Foreskin fibroblast (primary cell): ENCODE measurements at places on chromosomes 6 and 20.
A peak's percentile ranks its signal among the peaks of the same experiment; 100 is the strongest.

GRCh38 chr6:149138699-149139294 lies 178.7 kb upstream of the TAB2 start:
- no peak for DNase-seq

- peak; percentile 41 for DNase-seq
These were observed 619.0 kb downstream of the FRK start for GRCh38 chr6:115441651-115442050.

- DNase-seq = peak; percentile 54
These were observed 30.2 kb downstream of the ARHGAP18 start for GRCh38 chr6:129679758-129680157.

- DNase-seq = no peak
These were observed 5.5 kb upstream of the HDDC2 start for GRCh38 chr6:125307150-125307838.

- DNase-seq = peak; percentile 38
These were observed 19.1 kb upstream of the CHMP4B start for GRCh38 chr20:33791959-33792597.

DNA sequence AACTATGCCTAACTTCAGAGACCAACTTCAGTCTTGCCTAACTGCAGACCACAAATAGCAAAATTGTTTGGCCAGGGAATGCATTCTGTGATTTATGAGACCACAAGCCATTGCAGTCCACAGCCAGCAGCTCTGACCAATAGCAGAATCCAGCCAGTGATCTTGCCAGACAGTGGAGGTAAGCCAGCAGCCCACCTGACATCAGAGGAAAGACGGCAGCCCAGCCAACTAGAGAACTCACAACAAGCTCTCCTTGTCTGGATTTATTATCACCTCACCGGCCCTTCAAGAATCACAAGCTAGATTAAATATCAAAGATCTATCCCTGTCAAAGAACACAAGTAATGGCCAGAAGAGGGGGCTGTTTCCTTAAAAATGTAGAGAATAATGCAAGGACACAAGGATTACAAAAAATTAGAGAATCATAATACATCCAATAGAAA lies 66.5 kb upstream of the SLC35F1 start:
- peak; percentile 15 for DNase-seq

DNA sequence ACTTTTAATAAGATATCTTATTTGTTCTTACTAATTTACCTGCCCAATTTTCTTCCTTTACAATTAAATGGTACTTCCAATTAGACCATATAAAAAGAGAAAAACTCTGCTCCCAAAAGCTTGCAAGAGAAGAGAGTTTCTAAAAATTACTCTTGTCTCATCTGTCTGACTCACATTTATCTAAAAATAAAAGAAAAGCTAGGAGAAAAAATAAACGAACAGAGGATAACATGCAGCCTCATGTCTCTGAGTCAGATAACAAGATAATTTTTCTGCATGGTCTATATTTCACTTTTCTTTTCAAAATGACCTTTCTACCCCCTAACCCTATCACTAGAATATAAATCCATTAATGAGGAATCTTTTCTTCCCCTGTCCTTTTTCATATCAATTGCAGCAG lies 127.2 kb upstream of the TCF21 start:
- DNase-seq = peak; percentile 59

DNA sequence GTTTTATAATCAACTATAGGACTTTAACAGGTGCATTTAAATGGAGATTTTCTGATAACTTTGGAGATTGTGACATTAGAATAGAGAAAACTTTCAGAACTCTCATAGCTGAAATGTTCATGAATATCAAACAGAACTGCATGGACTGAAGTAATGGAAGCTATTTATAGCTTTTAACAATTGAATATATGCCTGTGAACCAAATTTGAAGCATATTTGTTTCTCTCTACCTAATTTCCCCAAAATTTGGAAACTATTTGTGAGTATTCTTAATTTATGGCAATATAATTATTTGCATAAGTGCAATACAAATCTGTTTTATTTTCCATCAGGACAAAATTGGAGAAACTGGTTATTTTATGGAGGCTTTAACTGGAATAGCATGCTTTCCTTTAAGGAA lies 96.6 kb downstream of the PLG start:
- no peak for DNase-seq

DNA sequence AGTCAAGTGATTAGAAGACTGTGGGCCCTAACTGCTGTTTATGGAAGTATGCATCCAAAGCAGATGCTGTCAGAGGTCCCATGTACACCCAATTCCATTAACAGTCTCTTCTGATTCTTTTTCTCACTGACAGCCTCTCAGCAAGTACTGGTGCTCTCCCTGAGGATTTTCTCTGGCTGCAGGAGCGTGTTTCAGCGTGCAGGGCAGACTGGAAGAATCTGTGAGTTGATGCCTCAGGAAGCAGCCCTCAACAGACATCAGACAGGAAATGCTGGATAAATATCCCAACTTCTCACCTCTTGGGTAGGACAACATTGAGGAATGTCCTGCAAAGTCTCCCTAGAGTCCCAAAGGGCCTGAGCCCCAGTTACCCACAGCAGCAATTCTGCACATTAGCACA lies 40.8 kb downstream of the ANKEF1 start:
- DNase-seq = peak; percentile 31

DNA sequence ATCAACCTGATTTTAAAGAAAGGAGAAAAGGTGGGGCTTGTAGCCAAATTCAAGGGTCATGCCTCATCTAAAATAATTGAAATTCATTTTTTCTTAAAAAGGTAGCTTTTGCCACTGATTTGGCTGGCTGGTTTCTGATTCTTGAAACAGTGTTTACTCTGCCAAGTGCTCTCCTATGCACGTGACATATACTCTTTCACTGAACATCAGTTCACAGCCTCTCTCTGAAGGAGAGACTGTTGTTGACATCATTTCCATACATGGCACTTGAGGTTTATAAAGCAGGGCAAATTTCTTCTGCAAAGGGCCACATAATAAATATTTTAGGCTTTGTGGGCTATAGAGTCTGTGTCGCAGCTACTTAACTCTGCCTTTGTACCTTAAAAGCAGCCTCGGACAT lies 40.4 kb upstream of the DOK5 start:
- no peak for DNase-seq

DNA sequence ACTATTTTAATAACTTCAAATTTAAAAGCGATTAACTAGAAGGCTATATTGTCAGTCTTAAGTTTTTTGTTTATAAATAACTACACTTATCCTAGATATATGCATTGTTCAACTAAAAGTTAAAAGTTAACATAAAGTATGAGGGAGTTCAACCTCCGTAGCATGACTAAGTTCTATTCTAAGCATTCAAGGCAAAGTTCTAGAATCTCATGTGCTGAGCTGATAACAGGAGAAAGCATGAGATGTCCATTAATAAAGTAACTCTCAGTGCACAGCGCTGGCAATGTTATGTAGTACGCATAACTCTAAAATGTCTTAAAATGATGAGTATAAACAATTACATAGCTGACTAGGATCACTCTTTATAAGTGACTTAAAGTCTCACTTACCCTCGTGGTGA lies 264.8 kb downstream of the RNGTT start:
- no peak for DNase-seq

GRCh38 chr6:145051661-145052060 lies 683.7 kb downstream of the EPM2A start:
- no peak for DNase-seq

- no peak for DNase-seq
These were observed 166.7 kb downstream of the PRKN start for GRCh38 chr6:162560891-162561290.

DNA sequence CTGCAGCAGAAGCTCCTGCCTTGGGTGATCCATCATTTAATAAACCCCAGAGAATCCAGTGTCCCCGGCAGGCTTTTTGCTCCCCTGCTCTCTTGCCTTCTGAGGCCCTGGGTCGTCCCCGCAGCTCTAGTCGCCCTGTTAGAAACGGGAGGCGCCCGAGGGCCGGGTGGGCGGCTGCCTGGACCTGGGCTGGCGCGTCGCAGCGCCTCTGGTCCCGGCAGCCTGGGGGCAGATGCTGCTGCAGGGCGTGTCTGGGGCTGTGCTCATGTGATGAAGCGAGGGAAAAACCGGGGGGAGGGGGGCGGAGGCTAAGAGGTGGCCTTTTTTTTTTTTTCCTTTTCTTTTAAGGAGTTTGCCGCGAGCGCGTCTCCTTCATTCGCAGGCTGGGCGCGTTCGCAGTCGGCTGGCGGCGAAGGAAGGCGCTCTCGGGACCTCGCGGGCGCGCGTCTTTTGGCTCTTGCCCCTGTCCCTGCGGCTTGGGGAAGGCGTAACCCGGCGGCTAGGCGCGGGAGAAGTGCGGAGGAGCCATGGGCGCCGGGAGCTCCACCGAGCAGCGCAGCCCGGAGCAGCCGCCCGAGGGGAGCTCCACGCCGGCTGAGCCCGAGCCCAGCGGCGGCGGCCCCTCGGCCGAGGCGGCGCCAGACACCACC lies 394 bp downstream of the AKAP12 start:
- peak; percentile 89 for DNase-seq

- no peak for DNase-seq
These were observed 17.0 kb upstream of the MRS2 start for GRCh38 chr6:24385536-24386269.

- DNase-seq = no peak
These were observed 15.8 kb downstream of the MPC1 start for GRCh38 chr6:166366921-166367320.

- DNase-seq = no peak
These were observed 1.4 kb downstream of the RPS10 start for GRCh38 chr6:34424200-34425131.

DNA sequence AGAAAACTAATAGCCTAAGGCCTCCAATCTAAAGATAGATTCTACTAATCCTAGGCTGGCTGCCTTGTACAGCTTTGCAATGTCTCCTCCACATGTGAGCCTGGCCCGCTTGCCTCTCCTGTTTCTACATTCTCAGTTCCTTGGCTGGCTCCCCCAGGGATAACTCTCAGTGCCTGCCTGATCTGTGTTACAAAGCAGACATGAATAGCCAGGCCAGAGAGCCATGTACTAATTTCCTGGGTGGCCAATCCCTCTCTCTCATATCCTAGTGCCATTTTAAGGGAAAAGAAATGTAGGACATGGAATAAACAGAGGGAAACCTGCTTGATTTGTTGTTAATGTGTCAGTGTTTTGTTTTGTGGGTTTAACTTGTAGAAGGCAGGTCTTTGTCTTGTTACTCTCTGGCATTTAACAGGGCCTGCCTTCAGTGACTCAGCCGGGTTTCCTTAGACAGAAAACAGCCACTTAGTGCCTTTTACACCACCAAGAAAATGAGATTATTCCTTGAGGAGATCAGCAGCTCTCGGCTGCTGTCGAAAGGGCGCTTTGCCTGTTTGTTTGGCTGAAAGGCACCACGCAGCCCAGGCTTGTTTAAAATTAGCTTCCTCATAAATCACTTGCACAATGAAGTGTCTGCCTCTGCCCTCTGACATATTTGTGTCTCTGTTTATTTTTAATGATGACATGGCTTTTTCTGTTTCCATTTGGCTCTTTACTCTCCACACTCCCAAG lies 702.7 kb downstream of the MAFB start:
- peak; percentile 27 for DNase-seq

- no peak for DNase-seq
These were observed at the start of gene NFATC2 for GRCh38 chr20:51542571-51543421. NFATC2 (minus strand) TSS chr20:51542719; CDS start chr20:51542499, 220 bp downstream.

- no peak for DNase-seq
These were observed 1.3 kb downstream of the PTGIS start for GRCh38 chr20:49566401-49567364.

- no peak for DNase-seq
These were observed 304.3 kb downstream of the HDGFL1 start for GRCh38 chr6:22873513-22874136.

- no peak for DNase-seq
These were observed 27.3 kb downstream of the ADA start for GRCh38 chr20:44624152-44624551.

DNA sequence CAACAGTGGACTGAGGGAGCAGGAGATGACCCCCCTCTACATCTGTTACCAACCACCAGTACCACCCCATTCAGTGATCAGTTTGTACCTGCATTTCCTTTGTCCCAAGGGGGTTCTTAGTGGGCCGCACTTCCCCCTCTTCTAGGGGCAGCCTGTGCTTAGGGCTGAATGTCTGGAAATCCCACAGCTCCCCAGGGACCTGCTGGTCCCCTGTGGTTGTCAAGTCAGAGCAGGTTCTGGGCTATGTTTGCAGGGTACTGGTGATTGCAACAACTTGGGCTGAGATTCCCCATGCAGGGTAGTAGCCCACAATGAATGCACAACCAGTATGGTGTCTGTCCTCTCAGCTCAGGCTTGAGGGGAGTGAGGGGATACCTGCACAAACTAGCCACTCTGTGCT lies 39.7 kb upstream of the COL10A1 start:
- DNase-seq = no peak

DNA sequence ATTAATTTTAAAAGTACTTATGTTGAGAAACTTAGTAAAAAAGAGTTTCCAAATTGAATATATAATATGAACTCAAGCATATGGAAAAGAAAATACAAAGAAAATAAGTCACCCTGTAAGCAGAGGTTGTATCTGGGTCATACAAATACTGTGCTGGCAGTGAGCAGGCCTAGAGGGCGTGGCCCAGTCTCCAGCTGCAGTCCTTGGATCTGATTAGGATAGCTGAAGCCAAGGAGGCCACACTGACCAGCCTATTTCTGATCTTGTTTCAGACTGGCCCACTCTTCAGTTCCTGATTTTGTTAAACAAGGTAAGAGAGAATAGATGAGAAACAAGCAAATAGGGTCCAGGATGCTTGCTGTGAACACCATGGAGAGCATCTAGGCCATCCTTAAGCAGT lies 228.8 kb downstream of the EPM2A start:
- peak; percentile 11 for DNase-seq

DNA sequence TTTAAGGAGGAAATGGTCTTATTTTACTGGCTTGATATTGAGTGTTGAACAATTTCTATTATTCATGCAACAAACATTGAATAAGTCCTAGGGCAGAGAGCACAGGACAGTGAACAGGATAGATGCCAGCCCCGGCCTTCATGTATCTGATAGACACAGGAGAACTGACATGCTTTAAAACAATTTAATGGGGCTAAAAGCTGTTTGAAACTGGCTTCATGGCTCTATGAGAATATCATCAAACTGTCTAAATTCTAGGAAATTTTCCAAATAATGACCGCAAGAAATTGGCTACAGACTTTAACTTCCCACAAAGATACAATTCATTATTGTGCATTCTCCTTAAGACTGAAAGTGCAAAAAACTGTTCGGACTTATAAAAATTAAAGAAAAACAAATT lies 69.0 kb downstream of the ID4 start:
- DNase-seq = no peak

GRCh38 chr6:35311390-35312075 lies 13.9 kb downstream of the DEF6 start:
- no peak for DNase-seq

- no peak for DNase-seq
These were observed 29.0 kb downstream of the PSMB1 start for GRCh38 chr6:170524172-170524502.

- peak; percentile 47 for DNase-seq
These were observed 59.7 kb downstream of the GPX5 start for GRCh38 chr6:28585335-28585734.
